ENCODE measurements at places on chromosomes 2 and 18. TPM values are rescaled to one million over a fixed set of nuclear protein-coding genes. Genes with fewer than 3 reads are reported as not detected.

DNA sequence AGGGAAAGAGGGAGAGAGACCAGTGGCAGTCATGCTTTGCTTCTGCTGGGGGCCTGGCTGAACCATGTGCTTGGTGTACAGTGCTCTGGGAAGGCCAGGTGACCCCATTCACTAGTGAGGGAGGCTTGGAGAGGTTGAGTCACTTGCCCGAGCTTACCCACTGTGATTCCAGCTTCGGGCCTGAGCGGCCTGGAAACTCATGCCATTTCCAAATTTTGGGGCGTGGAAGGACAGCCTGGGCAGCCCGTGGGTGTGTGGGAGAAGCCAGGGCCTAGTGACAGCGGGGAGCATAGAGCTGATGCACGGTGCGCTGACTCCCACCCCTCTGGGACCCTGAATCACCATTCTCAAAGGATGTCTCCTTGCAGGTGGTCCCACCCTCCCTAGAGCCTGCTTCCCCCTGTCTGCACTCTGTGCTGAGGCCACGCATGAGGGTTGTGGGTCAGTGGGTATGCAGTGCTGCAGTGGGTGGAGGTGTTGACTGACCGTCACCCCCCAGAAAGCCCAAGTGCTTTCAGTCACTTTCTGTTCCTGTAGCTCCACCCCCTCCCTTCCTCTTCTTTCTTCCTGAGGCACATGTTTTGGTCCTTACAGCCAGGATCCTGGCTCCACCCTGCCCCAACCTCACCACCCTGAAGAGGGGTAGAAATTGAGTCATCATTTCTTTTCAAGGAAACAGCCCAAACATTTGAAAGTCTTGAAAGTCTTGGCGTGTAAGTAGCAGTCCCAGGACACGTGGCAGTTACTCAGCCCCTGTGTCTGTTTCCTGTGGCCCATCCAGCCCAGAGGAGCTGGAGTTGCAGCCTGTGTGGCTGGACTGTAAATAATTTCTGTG is 69.3 kb upstream of the MCFD2 start:
- no peak for DNase-seq

GRCh38 chr2:208334230-208334629 is 68.2 kb downstream of the PIKFYVE start:
- peak; percentile 85 for DNase-seq

GRCh38 chr2:29405266-29405665 is 290.1 kb downstream of the CLIP4 start:
- no peak for DNase-seq

The SRD5A2 gene
- 0.22 TPM for polyA plus RNA-seq

DNA sequence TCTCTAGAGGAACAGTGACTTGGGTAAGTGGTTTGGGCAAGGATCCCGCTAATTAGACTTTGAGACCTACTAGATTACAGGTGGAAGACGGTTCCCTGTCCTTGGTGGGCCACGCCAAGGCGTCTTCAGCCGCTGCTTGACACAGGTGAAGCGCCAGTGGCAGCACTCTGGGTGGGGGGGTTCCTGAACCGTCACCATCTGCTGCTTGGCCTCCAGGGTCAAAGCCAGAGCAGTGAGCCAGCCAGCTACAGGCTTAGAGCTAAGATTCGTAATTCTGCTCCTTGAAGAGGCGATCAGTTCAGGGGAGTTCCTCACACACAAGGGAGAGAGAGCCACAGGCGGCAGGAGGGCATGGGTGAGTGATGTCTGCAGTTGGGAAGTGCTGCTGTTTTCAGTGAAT is 39.4 kb upstream of the RBM44 start:
- no peak for DNase-seq

DNA sequence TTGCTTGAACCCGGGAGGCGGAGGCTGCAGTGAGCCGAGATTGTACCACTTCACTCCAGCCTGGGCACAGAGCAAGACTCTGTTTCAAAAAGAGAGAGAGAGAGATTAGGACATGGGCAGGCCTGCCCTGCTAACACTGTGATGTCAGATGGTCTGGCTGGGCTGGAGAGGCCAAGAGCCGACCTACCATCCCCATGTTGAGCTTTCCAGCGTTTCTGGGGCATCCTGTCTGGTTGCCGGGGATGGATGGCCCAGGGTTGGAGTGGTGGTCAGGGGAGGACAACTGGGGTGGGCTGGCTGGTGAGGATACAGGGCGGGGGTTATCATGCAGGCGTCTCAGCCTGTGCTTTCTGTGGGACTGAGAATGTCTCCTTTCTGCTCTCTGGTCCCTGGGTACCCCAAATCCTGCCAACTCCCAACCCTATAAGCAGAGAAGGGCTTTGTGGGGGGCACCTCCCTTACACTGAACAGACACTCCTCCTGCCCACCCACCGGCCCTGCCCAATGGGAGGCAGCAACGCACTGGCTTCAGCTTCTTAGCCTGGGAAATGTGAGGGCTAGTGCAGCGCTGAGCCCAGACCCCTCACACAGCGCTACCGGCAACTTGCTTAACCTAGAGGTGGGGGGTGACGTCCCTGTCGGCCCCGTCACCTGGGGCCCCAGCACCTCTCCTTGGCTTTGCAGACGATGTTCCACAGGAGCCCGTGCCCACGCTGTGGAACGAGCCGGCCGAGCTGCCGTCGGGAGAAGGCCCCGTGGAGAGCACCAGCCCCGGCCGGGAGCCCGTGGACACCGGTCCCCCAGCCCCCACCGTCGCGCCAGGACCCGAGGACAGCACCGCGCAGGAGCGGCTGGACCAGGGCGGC is 5.4 kb downstream of the SNORC start:
- DNase-seq, result peak; percentile 60

The RBM44 gene
- polyA plus RNA-seq, result 0.49 TPM

DNA sequence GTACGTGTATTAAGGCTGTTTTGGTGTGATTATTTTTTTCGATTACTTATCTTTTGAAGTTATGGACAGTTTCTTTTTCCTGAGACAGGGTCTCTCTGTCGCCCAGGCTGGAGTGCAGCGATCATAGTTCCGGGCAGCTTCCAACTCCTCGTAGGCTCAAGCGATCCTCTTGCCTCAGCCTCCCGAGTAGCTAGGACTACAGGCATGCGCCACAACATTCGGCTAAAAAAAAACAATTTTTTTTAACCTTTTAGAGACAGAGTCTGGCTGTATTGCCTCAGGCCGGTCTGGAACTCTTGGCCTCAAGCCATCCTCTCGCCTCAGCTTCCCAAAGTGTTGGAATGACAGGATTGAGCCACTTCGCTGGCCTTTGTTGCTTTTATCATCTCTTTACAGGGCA is 945 bp downstream of the HAT1 start:
- no peak for DNase-seq

- no peak for DNase-seq
These were observed 159.8 kb upstream of the REG3G start for GRCh38 chr2:78865667-78866066.

The NAT8 gene
- 0.46 TPM for polyA plus RNA-seq

DNA sequence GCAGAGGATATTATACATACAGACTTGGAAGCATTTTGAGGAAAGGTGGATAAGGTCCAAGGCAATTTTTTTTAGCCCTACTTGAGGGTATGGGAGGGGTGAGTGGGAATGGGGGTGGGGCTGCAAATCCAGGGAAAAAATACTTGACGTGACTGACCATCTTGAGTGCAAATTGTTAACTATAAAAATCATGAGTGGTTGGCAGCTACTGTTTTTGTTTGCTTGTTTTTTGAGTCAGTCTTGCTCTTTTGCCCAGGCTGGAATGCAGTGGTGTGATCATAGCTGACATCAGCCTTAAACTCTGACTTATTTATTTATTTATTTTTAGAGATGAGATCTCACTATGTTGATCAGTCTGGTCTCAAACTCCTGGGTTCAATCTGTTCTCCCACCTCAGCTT is 458.8 kb downstream of the PIK3C3 start:
- no peak for DNase-seq

DNA sequence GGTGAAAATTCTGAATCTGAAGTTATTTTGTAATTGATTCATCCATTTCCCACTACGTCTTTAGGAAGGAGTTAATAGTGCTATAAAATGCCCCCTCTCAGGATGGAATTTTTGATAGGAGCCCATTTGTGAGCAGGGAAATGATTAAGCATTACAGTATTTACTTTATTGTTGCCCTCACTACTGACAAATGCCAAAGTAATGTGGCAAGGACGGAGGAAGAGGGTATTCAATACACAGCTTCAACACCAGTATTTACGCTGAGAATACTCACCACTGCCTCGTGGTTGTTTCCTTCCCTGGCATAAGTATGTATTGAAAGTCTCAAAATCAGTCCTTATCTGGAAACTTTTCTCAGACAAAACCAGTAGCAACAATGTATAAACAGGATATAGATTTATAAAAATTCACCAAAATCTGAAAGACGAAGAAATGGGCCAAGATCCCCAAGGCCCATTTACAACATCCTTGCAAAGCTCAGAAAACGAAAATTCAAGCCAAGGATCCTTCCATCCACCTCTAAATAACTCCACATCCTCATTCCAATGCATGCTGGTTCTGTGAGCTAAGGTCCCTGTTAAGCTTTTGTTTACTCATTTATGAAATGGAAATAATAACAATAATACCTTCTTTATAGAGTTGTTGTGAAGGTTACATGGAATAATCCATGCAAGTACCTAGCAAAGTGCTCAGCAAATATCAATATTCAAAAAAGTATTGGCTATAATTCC is 29.3 kb downstream of the FEZ2 start:
- no peak for DNase-seq

- DNase-seq, result no peak
These were observed 393 bp downstream of the IL1R1 start for GRCh38 chr2:102142829-102143449.

- DNase-seq, result peak; percentile 85
These were observed 177.7 kb upstream of the ZC3H15 start for GRCh38 chr2:186308347-186308746.

DNA sequence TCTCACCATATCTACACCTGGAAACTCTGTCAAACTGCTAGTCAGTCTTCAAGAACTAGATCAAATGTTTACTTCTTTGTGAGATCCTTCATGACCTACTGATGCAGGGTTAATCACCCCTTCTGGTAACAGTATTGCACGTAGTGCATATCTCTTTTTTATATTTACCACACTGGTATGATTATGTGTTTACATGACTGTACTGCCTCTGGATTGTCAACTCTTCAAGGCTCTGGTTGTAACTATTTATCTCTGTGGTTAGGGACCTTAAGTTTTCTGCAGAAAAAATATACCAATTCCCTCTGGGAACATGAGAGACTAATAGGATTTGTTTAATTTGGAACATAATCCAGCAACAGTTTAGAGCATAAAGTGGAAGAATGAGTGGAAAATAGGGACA is 135.5 kb downstream of the PDE1A start:
- DNase-seq, result no peak

The CD302 gene
- polyA plus RNA-seq, result 42.7 TPM

GRCh38 chr2:99961196-99961913 is 181.0 kb downstream of the AFF3 start:
- DNase-seq, result no peak

The CHST9 gene
- polyA plus RNA-seq, result 11.1 TPM

The CYP27A1 gene
- 109 TPM for polyA plus RNA-seq

GRCh38 chr2:181457121-181457740 is at the start of gene ITGA4:
Gene ITGA4, plus strand, starts transcription at chr2:181457386. Its CDS starts 269 bp downstream, at chr2:181457655.
- peak; percentile 53 for DNase-seq

GRCh38 chr2:37402636-37403035 is 58.2 kb downstream of the QPCT start:
- no peak for DNase-seq

DNA sequence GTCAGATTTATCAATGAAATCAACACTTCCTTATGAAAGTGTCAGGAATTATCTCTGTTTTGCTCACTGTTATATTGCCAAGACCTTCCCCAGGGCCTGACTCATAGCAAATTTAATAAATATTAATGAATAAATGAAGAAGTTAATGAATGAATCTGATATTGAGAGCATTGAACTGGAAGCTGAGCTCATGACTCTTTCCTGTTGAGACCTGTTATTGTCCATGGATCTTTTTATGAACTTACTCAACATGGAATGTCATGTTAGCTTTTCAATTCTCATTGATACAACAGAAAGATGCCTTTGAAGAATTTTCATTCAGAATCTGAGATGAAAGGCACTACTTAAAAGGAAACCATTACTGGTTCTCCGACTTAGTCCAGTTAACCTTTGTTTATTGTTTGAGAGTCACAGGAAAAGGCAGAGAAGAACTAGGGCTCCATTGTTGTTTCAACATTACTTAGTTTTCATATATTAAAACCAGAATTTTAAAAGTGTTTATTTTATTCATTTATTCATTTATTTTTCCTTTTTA is 90.4 kb upstream of the UNC80 start:
- no peak for DNase-seq

- peak; percentile 82 for DNase-seq
These were observed 412.0 kb downstream of the MEIS1 start for GRCh38 chr2:66846887-66847286.

GRCh38 chr2:23525137-23525765 is 140.3 kb downstream of the KLHL29 start:
- no peak for DNase-seq

The UGT1A10 gene
- 0.06 TPM for polyA plus RNA-seq

The IL1A gene
- polyA plus RNA-seq, result 0.09 TPM

GRCh38 chr2:99881901-99882591 is 260.3 kb downstream of the AFF3 start:
- peak; percentile 47 for DNase-seq

DNA sequence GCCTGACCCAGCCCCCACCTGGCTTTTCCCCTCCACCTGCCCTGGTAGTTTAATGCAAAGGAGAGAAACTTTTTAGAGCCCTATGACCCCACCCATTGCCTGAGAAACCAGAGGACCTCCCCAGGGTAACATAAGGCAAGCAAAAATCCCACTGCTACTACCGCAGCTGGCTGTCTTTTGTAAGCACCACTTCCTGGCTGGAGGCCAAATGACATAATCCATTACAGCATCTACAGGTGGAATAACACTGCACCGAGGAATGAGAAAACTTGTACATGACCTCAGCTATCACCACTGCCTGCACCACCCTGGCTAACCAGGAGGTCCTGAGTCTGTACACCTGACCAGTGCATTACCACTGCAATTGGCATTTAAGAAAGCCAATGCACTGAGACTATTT is 149.6 kb upstream of the GALNT5 start:
- DNase-seq, result peak; percentile 1

DNA sequence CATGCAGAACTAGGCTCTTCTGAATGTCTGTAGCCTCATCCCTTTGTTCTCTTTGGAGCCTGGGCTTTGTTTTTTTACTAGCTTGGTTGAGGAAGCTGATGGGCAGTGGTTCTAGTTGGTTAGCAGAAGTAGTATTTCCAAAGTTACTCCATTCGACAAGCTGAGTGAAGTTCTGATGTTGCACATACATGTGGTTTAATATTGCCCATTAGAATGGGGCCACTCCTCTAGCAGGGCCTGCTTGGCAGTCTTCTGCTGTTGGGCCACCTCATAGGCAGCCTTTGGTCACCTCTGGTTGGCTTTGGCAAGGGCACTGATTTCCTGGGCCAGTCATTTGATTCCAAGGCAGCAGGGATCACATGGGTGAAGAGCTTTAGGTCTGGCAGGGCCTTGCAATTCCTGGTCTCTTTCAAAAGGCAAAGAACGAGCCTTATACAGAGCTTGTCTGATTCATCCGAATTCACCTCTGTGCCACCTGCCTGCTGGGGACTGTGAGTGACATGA is 2.5 kb downstream of the RPIA start:
- no peak for DNase-seq

The SETBP1 gene
- 6.7 TPM for polyA plus RNA-seq

The MFF gene
- polyA plus RNA-seq, result 87.3 TPM

DNA sequence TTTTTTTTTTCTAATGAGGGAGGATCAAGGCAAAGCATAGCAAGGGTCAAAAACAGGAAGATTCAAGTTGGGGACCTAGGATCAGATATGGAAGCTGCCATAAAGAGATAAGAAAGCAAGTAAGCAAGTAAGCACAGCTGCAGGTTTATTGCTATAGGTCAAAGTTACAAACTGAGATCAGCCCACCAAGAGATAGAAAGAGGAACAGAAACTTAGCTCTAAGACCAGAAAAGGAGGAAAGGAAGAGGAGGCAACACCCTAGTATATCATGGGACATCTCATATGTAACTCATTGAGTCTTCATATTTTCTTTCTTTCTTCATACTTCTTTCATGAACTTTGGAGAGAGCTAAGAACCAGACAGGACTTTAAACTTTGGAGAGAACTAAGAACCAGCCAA is 295.9 kb upstream of the CRIM1 start:
- peak; percentile 92 for DNase-seq

Measured in large intestine (tissue), 12 donors.